ENCODE measurements at places on chromosomes 12 and 14. TPM values are rescaled to one million over a fixed set of nuclear protein-coding genes. Genes with fewer than 3 reads are reported as not detected.
A peak's percentile ranks its signal among the peaks of the same experiment; 100 is the strongest.

DNA sequence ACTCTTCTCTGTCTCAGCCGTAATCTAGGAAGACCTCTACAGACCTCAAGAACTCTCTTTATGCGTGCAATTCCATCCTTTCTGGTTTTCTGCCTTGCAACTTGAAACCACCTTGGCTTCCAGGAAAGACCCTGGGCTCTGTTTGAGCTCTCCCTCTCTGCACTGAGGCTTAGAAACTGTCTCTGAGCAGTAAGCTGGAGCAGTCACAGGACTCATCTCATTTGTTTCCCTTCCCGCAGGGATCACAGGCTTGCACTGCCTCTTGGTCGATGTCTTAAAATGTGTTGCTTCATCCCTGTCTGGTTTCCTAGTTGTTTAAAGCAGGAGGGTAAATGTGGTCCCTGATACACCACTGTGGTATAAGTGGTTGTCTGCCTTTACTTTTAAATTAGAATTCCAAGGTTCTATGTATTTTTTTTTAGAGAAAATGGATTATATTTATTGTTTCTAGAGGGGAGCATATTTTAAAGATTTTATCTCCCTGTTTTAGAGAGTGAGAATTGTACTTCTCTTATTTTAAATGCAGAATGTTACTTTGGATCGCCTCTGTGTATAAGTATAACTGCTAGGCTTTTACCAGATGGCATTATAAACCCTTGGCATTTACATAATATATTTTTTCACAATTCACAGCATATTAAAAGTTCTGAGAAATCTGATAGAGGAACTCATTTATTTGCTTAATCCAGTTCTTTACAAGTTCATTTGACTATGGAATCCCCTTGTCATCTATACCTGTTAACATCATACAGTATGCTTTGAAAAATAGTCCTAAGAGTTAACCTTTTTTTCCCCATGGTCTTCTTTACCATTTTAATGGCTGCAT, 26.4 kb downstream of the EID3 start:
- no peak for DNase-seq

DNA sequence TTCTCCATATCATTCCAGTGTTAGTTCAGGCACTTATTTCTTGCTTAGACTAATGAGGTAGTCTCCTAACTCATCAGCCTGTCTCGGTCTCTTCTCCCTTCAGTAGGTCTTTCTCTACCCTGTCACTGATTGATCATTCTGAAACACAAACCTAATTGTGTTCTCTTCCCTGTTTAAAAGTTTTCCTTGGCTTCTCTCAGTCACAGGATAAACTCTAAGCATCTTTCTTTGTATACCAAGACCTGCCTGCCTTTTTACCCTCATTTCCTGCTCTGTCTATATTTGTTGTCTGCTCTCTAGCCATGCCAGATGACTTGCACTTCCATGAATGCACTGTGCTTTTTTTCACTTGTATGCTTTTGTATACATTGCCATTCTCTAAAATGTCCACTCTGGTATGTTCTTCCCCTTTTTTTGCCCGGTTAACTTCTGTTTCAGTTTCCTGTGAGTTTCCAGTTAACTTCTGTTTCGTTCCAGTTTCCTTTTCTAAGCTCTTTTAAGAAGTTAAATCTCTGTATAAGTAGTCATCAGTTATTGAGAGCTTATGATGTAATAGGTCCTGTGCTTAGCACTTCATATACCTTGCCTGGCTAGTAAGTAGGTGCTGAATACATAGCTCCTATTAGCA, 12.8 kb downstream of the DIP2B start:
- peak; percentile 49 for DNase-seq

GRCh38 chr14:68789821-68790643, 2.8 kb downstream of the ZFP36L1 start:
- DNase-seq, result peak; percentile 46

The PRR13 gene
- total RNA-seq, result 14.1 TPM

DNA sequence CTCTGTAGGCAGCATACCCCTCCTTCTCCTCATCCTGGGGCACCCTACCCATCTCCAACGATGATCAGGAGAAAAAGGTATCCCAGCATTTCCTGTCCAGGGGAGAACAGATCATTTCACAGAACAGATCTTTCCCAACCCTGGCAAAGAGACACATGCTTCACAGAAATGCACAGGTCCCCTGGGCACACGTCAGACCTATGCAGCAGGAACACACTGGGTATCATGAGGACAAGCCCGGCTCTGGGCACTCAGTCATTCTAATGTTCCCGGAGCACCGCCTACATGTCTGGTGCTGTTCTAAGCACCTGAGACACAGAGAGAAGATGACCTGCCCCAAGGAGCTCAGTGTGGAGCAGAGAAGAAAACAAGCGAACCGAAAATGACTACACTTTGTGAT, 56.2 kb downstream of the ACTN1 start:
- DNase-seq, result no peak

- DNase-seq, result no peak
These were observed 50.4 kb downstream of the ACADS start for GRCh38 chr12:120775862-120776552.

GRCh38 chr14:89573399-89573657, 156.3 kb upstream of the FOXN3 start:
- no peak for DNase-seq

The CISTR gene
- not detected for total RNA-seq

- no peak for DNase-seq
These were observed 32.1 kb upstream of the GSG1 start for GRCh38 chr12:13135371-13136178.

GRCh38 chr12:1794440-1795090, 25.8 kb upstream of the LRTM2 start:
- DNase-seq, result no peak

DNA sequence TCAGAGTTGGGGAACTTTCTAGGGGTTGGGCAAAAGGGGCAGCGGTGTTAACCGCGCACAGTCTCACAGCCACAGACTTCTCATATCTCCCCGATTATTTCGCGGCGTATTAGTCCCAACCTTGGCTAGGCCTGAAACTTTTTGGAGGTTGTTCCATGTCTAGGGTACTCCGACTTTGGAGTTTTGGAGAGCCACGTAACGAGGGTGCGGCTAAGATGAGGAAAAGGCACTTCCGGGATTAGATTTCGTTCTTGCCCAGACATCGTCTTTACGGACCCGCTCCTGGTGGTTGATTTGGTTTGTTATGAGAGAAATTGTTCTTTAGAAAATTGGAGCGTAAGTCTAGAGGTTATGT, 513 bp downstream of the CCNK start:
- peak; percentile 50 for DNase-seq

The RASSF9 gene
- 10.9 TPM for total RNA-seq

GRCh38 chr14:70000601-70001000, 121.4 kb downstream of the SMOC1 start:
- DNase-seq, result no peak

DNA sequence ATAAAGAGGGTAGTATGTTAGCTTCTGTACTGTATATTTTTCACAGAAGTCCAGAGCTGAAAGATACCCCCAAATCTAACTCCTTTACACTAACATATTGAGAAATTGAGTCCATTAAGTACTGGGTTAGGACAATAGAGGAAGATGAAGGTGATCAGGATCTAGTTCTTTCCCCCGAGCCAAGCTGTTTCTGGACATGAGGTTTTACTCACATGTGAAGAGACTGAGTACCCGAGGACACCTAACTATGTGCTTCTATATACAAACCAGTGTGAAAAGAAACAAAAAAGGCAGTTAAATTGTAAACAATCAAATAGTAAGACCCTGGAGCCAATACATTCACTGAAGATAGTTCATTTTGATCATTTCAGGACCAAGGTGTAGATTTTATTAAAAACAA, 3.8 kb upstream of the TRHDE start:
- DNase-seq, result no peak

The SERPINA9 gene
- total RNA-seq, result not detected

The TBC1D30 gene
- 9.8 TPM for total RNA-seq

GRCh38 chr12:94070520-94070919, 77.9 kb upstream of the PLXNC1 start:
- no peak for DNase-seq

- no peak for DNase-seq
These were observed 54.1 kb downstream of the BEGAIN start for GRCh38 chr14:100532906-100533655.

The TBX3 gene
- total RNA-seq, result 0.99 TPM

GRCh38 chr14:56630707-56631106, 51.1 kb downstream of the TMEM260 start:
- DNase-seq, result no peak

DNA sequence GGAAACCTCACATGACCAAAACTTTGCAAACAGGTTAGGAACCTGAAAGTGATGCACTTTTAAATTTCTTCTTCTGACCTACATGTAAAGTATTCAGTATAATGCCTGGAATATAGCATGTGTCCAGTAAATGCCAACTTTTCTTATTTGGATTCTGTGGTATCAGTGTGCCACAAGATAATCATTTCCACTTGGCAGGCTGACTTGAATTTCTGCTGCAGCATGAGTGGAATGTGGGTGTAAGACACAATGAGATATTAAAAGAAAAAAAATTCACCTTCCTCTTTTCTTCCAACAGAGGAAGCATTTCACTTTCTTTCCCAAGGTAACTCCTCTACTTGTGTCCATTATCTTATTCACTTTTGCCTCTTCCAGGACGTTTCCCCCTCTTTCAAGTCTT, 141.9 kb upstream of the PRKD1 start:
- DNase-seq, result no peak

The PRICKLE1 gene
- total RNA-seq, result 9.4 TPM

- DNase-seq, result no peak
These were observed 12.4 kb downstream of the TTLL5 start for GRCh38 chr14:75673345-75674035.

GRCh38 chr14:71036433-71036832, 129.2 kb downstream of the PCNX1 start:
- no peak for DNase-seq

The IPO4 gene
- total RNA-seq, result 25.7 TPM

The HOXC6 gene
- total RNA-seq, result not detected

DNA sequence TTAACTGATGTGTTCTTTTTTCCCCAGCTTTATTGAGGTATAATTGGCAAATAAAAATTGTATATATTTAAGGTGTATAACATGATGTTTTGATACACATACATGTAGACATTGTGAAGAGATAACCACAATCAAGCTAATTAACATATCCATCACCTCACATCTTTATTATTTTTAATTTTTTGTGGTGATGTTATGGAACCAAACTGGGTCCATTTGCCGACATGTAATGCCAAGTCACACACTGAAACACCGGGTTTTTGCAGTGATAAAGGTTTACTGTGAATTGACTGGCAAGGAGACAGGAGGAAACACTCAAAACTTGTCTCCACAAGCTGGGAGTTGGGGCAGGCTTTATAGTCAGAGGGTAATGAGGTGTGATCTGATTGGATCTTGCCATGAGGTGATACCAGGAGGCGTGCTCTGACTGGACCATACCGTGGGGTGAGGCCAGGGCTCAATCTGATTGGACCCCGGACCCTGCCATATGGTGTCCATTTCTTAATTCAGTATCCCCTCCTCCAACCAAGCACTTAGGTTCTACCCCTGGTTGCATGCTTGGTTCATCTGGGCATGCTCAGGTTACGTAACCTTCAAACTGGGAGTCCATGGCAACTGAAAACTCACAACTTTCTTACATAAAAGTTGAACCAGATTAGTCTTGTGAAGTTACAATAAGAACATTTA, 11.8 kb upstream of the WSCD2 start:
- DNase-seq, result no peak

DNA sequence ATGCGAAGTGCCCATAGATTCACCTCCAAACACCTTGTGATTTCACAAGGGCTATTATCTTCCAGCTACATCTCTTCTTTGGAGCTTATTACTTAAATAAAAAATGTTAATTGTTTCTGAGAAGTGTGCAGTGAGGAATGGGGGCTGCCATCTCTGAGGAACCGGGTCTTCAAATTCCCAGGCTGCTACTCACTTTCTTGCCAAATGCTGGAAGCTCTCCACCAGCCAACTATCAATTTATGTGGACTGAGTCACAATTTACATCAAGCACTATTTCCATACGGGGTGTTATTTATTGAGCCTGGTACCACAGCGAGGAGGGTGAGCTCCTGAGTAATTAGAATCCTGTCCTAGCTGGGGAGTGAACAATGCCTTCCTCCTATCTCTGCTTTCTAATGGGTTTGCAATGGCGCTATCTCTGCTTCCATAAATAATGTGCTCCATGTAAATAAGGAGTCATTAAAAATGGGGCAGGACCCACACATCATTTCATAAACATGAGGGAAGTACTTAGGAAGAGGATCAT, 898.3 kb downstream of the VRK1 start:
- no peak for DNase-seq

DNA sequence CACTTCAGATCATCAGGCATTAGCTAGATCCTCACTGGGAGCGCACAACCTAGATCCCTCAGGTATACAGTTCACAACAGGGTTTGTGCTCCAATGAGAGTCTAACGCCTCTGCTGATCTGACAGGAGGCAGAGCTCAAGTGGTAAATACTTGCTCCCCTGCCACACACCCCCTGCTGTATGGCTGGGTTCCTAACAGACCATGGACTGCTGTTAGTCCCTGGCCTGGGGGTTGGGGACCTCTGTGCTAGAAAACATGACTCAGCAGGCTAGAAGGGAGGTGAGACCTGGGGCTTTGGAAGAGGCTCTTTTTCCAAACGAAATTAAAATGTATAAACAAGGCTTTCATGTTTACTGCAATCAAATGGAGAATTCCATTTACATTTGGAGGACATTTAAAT, 691.1 kb downstream of the FLRT2 start:
- DNase-seq, result no peak

The MNAT1 gene
- 26.8 TPM for total RNA-seq

The PIK3C2G gene
- total RNA-seq, result 2.0 TPM

DNA sequence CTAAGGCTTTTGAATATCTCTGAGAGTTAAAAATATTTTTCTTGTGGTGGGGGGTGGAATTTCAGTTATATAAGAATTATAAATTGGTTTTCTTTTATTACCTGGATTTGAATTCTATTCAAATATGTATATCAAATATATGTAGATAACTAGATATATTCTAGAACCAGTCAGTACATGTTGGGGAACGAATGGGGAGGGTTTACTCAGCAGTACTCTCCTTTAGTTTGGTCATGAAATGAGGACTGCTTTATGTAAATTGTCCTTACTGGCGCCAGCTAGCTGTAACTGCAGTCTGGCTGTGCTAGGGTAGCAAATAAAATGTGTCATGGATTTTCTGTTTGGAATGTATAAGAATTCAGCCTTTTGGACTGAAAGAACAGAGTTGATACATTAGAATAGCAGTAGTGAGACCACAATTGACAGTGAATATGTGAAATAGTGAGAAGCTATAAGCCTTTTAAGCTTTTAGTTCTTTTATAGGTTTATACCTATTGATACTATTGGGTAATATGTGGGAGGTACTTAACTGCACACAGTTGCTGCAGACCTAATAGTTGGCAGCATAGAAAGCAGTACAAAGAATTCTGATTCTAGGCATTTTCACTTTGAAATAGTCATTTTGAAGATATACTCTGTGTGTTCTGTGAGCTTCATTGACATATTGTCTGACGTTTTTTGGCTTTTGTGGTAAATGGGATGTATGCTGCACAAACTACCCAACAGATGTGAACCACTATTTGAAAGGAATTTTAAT, 29.0 kb downstream of the ATF7IP start:
- peak; percentile 70 for DNase-seq

The CLEC1B gene
- not detected for total RNA-seq

The STON2 gene
- 49.0 TPM for total RNA-seq

Data from lung microvascular endothelial cell (primary cell).